A673 (cell line): ENCODE measurements at places on chromosomes 7 and 10.

DNA sequence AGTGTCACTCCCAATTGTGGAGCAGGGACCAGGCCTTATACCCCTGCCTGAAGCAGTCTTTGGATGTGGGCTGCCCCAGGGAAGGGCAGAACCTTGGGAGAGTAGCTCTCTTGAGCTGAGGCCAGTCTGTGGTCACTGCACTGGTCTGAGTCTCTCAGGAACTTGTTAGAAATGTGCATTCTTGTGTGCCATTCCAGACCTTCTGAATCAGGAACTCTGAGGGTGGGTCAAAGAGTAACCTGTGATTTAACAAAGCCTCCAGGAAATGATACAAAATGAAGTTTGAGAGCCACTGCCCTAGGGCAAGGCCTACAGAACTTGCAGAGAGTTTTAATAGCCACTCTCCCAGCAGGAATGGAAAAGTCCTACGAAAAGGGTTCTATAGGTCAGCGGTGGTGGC, 68.1 kb downstream of the LYZL1 start:
- DNase-seq: no peak

DNA sequence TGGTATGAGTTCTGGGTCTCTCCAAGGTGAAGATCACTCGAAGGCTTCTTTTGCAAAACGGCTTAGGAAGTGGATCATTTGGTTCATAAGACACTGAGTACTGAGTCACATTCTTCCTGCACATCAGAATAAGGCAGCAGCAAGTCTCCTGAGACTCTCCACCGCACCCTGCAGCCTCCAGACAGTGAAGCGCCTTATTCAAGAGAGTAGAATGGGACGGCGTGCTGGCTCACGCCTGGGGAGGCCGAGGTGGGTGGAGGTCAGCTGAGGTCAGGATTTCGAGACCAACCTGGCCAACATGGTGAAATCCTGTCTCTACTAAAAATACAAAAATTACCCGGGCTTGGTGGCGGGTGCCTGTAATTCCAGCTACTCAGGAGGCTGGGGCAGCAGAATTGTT, 70.3 kb downstream of the C10orf143 start:
- DNase-seq: no peak

GRCh38 chr7:82926477-82926876, 236.2 kb downstream of the PCLO start:
- DNase-seq: no peak

DNA sequence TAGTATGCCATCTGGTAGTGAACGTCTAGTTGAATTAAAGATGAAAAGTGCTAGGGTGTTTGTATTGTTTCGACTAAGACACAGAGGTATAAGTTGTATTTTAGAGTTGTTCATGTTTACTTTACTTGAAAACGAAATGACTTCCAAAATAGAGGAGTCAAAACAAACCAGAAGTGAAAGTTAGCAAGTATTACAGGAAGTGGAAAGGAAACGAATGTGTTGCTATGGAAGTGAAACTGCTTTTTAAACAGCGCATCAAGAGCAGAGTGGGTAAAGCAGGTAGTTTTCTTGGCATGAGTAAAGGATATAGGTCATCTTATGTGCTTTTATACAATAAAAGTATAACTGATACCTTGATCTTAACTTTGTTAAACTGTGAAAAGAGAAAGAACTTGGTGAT, 20.0 kb upstream of the GALNTL5 start:
- no peak for DNase-seq

GRCh38 chr7:67462781-67463191, 466.2 kb downstream of the TYW1 start:
- no peak for DNase-seq

DNA sequence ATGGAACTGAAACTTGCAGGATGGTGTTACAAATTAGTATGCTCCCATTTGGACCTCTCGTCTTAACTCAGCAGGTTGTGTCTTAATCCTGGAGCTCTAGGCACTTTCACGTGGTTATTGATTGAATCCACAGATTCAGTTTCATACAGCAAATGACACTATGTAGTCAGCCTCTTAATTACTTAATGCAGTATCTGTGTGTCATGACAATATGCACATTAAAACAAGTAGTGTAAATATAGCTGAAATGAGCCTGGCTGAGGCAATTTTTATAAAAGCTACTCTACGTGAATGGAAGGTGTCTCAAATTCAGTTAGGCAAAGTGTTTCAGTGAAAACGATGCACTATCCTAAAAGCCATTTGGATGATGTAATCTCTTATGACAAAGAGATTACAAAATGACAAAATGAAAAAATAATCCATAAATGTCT, 86.8 kb downstream of the CD36 start:
- no peak for DNase-seq

DNA sequence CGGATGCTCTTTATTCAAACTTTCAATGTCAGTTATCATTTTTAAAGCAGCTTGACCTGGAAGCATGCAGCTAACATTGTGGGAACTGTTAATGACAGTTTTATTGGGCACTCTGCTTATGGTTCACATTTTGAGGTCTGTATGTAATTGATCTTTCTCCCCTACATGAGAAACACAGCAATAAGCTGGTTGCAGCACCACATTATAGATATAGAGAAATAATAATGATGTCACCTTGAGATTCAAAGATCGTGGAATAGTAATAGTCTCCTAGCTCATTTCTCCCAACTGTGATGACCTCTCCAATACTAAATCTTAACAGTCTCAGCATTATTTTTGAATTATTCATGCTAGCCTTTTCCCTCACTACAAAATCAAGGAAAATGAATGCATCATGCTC, 22.7 kb upstream of the MGMT start:
- DNase-seq: no peak

DNA sequence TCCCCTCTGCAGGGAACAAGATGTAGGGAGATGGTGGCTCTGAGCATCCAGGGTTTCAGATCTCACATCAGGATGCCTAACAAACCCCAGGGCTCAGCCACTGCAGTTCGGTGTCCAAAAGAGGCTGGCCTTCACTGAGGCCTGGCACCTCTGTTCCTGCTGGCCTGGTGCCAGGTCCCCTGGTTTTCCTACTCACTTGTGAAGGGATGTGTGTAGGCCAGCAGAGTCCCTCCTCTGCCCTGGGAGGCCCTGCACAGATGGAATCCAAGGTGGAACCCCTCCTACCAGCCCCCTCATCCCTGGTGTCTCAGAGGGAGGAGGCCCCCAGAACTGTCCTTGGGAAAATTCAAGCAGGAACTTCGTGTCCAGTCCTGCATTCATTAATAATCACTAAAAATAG, 260.6 kb downstream of the CCSER2 start:
- DNase-seq: no peak

- no peak for DNase-seq
Observed at GRCh38 chr10:128047991-128048818, 78.0 kb downstream of the MKI67 start.

DNA sequence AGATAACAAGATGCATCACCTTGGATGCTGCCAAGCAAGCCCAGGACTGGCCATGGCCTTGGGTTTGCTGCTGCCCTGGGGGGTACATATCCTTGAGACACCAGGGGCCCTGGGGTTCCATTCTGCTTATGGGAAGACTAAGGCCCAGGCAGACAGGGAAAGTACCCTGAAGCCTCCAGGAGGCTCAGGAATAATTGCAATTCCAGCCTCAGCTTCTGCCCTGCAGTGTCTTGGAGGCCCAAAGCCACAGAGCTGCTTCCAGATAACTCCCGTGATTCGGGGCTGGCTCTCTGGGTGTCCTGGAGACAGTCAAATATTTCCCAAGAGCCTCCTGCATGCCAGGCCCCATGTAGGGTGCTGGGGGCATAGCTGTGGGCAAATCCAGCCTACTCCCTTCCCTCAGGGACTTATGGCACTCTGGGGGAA, 22.6 kb downstream of the MYL10 start:
- no peak for DNase-seq

GRCh38 chr7:139393621-139394211, 34.0 kb downstream of the LUC7L2 start:
- DNase-seq: no peak

GRCh38 chr10:107631876-107632275, 467.4 kb upstream of the SORCS1 start:
- DNase-seq: no peak

DNA sequence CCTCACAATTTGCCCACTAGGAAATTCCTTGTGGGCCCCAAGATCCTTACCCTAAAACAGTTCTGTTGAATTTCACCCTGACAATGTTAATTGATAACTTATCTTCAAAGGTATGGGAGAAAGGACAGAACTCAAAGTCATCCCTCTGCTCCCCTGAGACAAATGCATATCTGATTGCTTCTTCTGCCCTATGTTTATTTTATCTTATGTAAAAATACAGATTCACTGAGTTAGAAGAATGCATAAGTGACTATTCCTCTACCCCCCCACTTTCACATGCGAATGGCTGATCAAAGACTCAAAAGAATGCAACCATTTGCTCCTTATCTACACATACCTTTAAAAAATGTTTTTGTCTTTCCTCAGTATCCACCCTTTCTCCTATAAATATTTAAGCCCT, 235.7 kb upstream of the SEMA3C start:
- no peak for DNase-seq

- DNase-seq: no peak
Observed at GRCh38 chr10:122494833-122495232, 33.5 kb downstream of the HTRA1 start.

- DNase-seq: no peak
Observed at GRCh38 chr10:75707080-75707840, 275.8 kb downstream of the LRMDA start.

DNA sequence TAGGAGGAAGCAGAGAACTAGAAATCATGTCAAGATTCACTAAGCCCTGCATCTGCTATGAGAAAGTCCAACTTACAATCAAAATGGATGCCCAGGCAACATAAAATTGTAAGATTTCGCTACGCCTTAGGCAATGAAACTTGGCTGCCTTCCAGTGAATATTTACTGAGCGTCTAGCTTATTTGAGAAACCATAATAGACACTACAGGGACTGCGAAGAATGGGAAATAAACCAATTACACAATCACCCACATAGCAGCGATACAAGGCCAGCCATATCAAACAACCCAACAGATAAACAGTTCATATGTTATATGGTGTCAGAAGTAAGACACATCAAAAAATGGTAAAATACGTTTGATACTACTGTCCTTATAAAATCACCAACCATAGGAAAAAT, 545.0 kb upstream of the C7orf33 start:
- peak; percentile 57 for DNase-seq

DNA sequence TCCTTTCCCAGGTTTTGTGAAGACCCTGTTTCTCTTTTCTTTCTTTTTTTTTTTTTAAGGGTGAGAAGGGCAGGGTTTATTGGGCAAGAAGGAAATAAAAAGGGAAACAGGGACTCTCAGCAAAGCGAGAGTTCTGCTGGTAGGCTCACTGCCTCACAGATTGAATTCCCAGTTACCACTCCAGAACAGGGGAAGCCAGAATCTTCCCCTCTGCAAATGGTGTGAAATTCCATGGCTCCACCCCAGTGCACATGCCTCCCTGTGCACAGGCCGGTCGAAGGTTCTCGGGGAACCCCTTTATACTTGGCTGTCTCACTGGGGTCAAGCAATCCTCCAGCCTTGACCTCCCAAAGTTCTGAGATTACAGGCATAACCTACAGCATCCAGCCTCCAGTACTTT, 10.5 kb upstream of the GUSB start:
- no peak for DNase-seq

GRCh38 chr10:95785317-95785716, 29.4 kb downstream of the ENTPD1 start:
- DNase-seq: no peak

DNA sequence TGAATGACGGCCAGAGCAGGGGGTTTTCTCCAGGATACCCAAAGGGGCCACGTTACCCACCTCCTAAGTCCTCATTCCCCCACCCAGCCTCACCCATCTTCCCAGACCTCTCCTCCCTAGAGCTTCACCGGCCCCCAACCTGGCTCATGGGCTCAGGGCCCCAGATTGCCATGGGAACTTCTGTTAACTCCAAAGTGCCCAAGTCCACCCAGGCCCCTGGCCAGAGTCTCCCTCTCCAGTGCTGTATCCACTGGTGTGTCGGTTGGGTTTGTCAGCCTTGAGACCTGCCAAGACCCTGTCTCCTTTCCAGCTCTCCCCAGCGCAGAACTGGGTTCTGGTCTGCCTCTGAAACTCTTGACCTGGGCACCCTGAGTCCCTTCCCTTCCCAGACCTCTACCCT, 37.1 kb upstream of the ZMIZ2 start:
- no peak for DNase-seq

- DNase-seq: no peak
Observed at GRCh38 chr7:106515321-106515720, 145.6 kb downstream of the CCDC71L start.

GRCh38 chr7:91519241-91520158, 255.3 kb downstream of the FZD1 start:
- peak; percentile 51 for DNase-seq

DNA sequence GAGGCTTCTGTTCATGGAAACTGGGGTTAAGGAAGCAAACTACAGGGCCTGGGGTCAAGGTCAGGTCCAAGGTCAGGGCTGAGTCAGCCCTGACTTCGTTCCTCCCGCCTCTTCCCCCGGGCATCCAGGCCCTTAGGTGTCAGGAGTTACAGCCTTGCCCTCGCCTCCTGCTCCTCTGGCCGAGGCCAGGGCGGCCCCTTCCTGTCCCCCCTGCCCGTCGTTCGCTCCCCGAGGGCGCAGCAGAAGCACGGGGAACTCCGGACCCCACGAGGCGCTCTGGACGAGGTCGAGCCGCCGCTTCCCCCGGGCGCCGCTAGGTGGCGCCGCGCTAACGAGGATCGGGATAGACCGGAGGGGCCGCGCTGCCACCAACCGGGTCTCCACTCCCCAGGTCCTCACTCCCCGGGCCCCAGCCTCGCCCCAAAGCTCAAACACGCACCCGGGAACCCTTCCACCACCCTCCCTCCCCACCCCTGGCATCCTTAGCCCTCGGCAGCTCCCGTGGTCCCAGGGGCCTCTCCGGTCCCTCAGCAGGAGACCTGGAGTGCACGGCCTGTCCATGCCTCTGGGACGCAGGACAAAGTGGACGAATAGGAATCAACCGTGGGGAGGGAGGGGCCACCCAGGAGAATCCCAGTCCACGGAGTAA, 59.2 kb upstream of the MYL10 start:
- peak; percentile 81 for DNase-seq

- no peak for DNase-seq
Observed at GRCh38 chr7:101927802-101928201, 110.4 kb downstream of the CUX1 start.

DNA sequence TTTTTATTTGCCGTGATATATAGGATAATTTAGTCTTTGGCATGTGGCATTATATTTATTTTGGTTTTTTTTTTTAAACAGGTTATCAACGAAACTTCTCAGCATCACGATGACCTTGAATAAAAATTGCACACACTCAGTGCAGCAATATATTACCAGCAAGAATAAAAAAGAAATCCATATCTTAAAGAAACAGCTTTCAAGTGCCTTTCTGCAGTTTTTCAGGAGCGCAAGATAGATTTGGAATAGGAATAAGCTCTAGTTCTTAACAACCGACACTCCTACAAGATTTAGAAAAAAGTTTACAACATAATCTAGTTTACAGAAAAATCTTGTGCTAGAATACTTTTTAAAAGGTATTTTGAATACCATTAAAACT, 9.1 kb downstream of the VIM start:
- no peak for DNase-seq

DNA sequence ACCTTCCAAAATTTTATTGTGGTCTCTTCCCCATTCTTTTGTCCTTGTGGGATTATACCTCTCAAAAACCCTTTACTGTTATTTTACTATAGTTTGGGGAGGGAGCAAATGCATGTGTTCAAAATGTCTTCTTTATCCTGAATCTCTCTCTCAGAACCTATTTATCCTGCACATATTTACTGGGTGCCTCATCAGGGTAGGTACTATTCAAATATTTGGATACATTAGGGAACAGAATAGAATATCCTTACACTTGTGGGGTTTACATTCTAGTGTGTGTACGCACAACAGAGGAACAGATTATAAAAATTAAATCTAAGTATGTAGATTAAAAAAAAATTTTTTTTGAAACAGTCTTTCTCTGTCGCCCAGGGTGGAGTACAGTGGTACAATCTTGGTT, 48.6 kb downstream of the SCD start:
- no peak for DNase-seq
